ENCODE measurements at places on chromosomes 7 and 10.

- DNase-seq = no peak
Measured at GRCh38 chr7:92707435-92707834, 117.2 kb upstream of the FAM133B start.

DNA sequence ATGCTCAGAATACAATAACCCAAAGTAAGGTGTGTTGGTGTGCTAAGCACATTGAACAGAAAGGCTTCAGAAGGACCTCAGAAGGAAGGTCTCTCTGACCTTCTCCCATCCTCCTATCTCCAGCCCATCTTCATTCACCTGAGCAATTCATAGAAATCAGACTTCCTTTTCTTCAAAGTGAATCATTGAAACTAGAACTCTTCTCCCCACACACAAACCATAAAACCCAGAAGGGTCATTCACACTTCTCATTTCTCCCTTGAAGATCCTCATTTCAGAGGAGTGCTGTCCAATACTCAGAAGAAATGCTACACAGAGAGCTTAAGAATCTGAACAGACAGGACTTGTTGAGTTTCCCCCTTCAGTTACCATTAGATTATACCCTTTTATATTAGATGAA lies 89.5 kb downstream of the VWDE start:
- no peak for DNase-seq

GRCh38 chr10:97427571-97428179 lies 1.7 kb downstream of the PGAM1 start:
- no peak for DNase-seq

GRCh38 chr10:28845009-28845682 lies 167.8 kb downstream of the BAMBI start:
- DNase-seq = no peak

DNA sequence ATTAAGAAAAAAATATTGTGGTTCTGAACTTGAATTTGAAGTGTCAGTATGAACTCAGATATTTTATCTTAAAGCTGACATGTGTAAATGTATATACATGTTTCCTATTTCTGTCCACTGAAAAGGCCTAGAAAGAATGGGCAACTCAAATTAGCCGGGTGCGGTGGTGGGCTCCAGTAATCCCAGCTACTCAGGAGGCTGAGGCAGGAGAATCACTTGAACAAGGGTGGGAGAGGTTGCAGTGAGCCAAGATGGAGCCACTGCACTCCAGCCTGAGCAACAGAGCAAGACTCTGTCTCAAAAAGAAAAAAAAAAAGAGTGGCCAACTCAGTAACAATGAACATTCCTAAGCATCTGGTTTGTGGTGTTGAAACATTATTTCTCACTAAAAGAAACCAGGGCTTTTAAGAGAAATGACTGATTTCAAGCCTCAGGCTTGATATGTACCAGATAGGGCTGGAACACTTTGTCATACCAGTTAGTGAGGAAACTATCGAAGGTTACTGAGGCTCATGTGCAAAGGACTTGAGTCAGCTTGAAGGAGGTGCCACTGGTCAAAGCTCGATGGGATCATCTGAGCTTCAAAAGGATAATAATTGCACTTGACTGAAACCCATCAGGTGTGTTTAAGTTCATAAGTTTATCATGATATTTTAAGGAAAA lies 40.5 kb downstream of the AOAH start:
- no peak for DNase-seq

Data from activated CD8-positive, alpha-beta memory T cell treated with anti-CD3 and anti-CD28 coated beads for 48 hours (primary cell).